ENCODE measurements at places on chromosomes 5 and 9. TPM values are rescaled to one million over a fixed set of nuclear protein-coding genes. Genes with fewer than 3 reads are reported as not detected.

Gene GDA
- total RNA-seq: under 0.01 TPM

Gene GAPT
- not detected for total RNA-seq

Gene NTRK2
- total RNA-seq: 0.26 TPM

Gene MLANA
- not detected for total RNA-seq

Gene MCC
- 41.3 TPM for total RNA-seq

Gene SLC45A2
- total RNA-seq: under 0.01 TPM

Gene FOXE1
- not detected for total RNA-seq

Gene OR2K2
- total RNA-seq: not detected

Gene ARID3C
- under 0.01 TPM for total RNA-seq

Gene GTF3C5
- 32.4 TPM for total RNA-seq

Measured in fibroblast of lung (primary cell).